ENCODE measurements at places on chromosomes 3 and 15. TPM values are rescaled to one million over a fixed set of nuclear protein-coding genes. Genes with fewer than 3 reads are reported as not detected.

The ATP2B2 gene
- not detected for total RNA-seq

DNA sequence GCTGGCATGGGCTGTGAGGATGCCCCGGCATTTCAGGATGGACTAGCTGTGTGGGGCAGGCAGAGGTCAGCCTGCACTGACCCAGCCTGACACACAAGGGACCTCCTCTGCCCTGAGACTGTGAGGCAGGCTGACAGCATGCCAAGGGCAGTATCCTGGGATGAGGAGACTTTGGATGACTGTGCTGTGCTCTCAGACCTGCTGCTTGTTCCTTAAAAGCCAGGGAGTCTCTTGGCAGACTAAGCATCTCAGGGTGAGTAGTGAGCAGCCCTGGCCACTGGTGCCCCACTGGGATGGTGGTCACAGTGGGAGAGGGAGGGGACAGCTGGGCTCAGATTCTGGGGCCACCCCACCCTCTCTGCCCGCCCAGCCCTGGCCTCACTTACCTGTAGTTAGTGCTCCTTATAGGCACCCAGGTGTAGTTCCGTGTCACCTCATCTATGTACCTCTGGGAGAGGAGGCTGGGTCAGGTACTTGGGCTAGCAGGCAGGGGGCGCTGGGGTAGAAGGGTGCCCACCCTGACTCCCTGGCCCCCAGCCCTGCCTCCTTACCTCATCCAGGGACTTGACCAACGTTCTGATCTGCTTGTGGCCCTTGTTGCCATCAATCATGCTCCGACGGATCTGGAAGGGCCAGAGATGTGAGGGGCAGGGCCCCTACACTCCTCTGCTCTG, 16.1 kb upstream of the TMEM115 start:
- DNase-seq = peak; percentile 18

GRCh38 chr3:58216496-58217195, 5.9 kb upstream of the DNASE1L3 start:
- DNase-seq = no peak

DNA sequence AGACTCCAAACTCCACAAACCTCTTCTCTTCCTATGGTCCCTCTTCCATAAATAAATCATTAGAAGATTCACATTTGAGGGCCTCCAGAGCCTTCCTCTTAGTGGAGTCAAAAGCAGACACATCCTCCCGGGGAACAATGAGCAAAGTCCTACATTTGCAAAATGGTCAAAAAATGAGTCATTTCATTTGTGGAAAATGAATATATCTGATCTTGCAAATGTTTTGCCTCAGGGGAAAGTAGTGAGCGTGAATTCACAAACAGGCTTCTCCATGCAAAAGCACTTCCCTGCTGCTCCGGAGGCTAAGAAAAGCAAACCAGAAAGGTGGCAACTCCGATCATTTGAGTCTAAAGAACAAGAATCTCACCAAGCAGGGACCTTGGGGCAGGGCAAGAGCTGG, 86.7 kb upstream of the IQSEC1 start:
- no peak for DNase-seq

GRCh38 chr15:92121047-92121446, 267.5 kb downstream of the SLCO3A1 start:
- no peak for DNase-seq

- DNase-seq = no peak
Measured at GRCh38 chr3:104598848-104599511, 767.7 kb upstream of the ALCAM start.

DNA sequence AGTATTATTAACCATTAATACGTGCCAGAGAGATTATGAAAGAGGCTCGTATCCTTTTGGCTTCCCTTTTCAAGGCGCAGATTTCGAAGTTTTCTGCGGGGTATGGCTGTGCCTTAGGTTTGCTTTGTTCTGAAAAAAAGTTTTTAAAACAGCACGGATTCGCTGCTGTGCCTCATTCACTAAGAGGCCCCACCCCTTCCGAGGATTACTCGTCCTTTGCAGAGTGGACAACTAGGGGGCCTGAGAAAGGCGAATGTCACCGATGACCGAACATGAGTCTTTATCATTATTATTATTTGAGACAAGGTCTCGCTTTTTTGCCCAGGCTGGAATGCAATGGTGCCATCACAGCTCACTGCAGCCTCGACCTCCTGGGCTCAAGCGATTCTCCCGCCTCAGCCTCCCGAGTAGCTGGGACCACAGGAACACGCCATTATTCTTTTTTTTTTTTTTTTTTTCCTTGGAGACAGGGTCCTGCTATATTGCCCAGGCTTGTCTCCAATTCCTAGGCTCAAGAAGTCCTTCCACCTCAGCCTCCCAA, 684 bp upstream of the RPS27L start:
- peak; percentile 54 for DNase-seq

- peak; percentile 29 for DNase-seq
Measured at GRCh38 chr3:172257648-172258400, 190.4 kb downstream of the GHSR start.

DNA sequence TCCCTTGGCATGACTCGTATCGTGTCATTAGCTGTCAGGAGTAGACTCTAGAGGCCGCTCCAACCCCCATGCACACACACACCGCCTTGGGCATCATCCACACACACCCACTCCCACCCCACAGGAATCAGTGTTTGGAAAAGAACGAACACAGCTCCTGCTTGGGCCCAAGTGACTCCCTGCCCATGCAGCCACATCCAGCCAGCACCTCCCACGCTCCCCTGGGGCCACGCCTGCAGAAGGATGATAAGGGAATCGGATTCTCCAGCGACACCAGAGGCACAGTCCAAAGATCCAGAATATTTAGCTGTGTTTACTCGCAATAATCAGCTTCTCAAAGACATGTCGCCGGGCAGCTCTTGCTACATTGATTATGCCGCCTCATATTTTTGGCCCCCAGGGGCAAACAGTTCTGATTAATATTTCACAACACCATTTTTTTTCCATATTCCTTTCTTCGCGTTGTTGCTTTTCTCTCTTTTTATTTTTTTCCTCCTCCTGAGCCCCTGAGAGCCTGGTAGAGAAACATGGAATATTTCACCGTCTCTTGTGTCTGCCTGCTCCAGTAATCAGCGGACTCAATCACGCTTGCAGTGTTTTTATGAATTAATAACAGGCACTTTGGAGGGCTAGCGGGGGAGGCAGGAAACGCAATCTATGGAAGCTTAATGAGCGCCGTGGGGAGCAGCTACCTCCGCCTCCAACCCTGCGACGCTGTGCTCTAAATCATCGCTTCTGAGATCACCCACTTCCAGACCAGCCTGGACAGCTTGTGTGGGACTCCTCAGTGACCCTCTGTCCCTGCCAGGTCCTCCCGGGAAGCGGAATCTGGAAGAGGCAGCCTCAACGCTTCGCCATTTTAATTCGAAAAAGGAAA, 221.4 kb downstream of the TLE3 start:
- DNase-seq = no peak

GRCh38 chr3:189013224-189013888, 158.4 kb upstream of the TPRG1 start:
- no peak for DNase-seq

GRCh38 chr3:15284121-15284889, 48.1 kb downstream of the SH3BP5 start:
- DNase-seq = no peak

DNA sequence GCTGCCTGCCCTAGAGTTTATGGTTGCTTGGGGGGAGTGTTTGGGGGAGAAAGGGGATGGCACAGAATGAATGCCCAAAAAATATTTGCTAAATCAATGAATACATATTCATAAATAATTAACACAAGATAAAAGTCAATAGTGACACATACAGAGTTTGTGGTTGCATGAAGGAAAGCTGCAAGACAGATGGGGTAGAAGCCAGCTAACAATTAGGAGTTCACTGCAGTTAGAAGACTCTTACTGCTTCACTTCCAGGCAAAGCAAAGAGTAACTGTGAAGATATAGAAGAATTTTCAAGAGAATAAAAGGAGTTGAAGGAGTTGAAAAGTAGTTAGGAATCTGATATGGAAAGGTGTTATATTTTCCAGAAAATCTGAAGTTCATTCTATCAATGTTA, 72.4 kb downstream of the ZNF280D start:
- no peak for DNase-seq

DNA sequence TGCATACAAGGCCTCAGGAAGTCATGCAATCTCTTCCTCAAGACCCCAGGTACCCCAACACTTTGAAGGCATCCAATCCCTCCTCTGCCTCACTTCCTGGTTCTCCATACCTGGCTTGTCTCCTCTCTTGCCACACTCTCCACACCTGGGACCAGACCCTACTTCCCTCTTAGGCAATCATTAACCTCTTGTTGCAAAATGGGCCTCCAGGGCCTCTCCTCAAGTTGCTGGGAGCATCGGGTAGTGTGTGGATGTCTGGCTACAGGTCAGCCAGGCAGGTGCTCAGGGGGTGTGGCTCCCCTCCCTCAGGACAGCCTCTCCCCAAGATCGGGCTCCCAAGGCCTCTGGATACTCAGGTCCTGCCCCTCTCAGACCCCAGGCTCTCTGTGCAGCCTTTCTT, 8.6 kb downstream of the PLA2G4E start:
- peak; percentile 65 for DNase-seq

Data from Calu3 (cell line).